Activated B cell treated with CpG ODN at 0.5 μM for 24 hours (primary cell): ENCODE measurements at places on chromosomes 5 and 9. TPM values are rescaled to one million over a fixed set of nuclear protein-coding genes. Genes with fewer than 3 reads are reported as not detected.

GRCh38 chr5:149411738-149412519 is 32.8 kb upstream of the IL17B start:
- H3K4me1 ChIP-seq = no peaks in the 10 kb centered on the region
- H3K27me3 ChIP-seq = peaks cover 4% of the 10 kb centered on the region
- H3K4me3 ChIP-seq = no peak overlapping the region

DNA sequence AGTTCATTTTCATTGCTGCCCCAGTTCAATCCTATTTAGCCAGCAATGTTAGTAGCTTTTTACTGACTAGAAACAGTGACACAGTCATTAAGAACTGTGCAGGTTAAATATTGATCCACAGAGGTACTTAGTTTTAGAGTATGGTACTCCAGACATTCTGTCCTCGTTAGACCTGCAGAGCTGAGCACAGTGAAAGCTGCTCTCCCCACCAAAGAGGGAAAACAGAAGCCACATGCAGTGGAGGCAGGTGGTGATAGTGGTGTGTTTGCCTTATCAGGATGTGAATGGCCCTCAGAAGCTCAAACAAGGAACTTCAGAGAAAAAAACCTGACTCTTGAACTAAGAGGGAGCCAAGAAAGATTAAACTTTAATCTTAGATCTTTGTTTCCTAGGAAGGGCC is 75.5 kb downstream of the UNC13B start:
- no peak overlapping the region for H3K4me3 ChIP-seq
- no peak for DNase-seq
- peaks cover 3% of the 10 kb centered on the region for H3K27me3 ChIP-seq
- no peak overlapping the region for H3K27ac ChIP-seq
- H3K36me3 ChIP-seq = no peaks in the 10 kb centered on the region
- no peaks in the 10 kb centered on the region for H3K4me1 ChIP-seq

- peaks cover 3% of the 10 kb centered on the region for H3K27me3 ChIP-seq
- no peak for DNase-seq
- no peak overlapping the region for H3K4me3 ChIP-seq
Observed at GRCh38 chr5:135964670-135965320, 10.0 kb upstream of the LECT2 start.

DNA sequence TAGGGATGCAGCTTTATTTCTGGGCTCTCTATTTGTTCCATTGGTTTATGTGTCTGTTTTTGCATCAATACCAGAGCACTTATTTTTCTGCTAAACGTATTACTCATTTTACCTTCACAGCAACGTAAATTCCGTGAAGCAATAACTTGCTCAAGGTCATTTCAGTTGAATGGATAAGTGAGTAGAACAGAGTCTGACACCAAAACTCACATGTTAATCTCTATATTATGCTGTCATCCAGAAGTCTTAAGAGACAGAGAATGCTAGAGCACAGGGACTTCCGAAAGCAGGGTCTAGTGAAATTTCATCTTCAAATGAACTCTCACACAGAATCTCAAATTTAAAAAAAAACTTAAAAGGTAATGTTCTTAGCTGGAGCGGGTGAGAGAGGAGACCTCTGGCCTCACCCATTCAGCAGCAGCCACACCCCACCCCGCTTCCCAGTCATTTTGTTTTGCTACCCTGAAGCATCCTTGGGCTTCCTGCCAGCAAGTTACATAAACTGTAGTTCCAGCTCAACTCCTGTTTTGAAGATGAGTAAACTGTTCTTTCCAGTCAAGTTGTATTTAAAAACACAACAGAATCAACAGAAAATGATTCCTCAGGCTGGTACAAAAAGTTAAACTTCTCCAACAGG is 69.3 kb downstream of the TRIM36 start:
- peaks cover 15% of the 10 kb centered on the region for H3K27me3 ChIP-seq
- no peak overlapping the region for H3K4me3 ChIP-seq
- no peak for DNase-seq
- no peak overlapping the region for H3K27ac ChIP-seq
- no peaks in the 10 kb centered on the region for H3K4me1 ChIP-seq

GRCh38 chr5:144820278-144820677 is 649.6 kb downstream of the KCTD16 start:
- H3K4me3 ChIP-seq = no peak overlapping the region
- H3K27me3 ChIP-seq = no peaks in the 10 kb centered on the region
- no peaks in the 10 kb centered on the region for H3K36me3 ChIP-seq
- no peak overlapping the region for H3K27ac ChIP-seq
- H3K4me1 ChIP-seq = no peaks in the 10 kb centered on the region

DNA sequence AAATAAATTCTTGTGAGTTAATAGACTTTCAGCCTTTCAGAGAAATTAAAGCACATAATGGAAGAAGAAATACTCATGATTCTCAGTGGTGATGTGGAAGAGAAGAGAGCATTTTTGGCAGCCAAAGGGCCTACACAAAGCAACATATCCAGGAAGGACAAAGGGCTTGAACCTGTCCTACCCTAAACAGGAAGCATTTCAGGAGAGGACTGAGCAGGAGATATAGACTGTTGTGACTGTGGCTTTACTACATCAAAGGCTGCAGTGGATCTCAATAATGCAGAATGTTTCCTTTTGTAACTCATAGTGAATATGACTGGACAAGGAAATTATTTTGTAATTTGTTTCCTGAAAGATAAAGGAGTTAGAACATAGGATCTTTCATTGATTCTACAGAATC is 1.3 kb upstream of the PARP8 start:
- DNase-seq = no peak
- peak overlapping the region; percentile 93 for H3K4me3 ChIP-seq
- no peaks in the 10 kb centered on the region for H3K27me3 ChIP-seq
- peaks cover 32% of the 10 kb centered on the region for H3K4me1 ChIP-seq
- peaks cover 14% of the 10 kb centered on the region for H3K36me3 ChIP-seq

DNA sequence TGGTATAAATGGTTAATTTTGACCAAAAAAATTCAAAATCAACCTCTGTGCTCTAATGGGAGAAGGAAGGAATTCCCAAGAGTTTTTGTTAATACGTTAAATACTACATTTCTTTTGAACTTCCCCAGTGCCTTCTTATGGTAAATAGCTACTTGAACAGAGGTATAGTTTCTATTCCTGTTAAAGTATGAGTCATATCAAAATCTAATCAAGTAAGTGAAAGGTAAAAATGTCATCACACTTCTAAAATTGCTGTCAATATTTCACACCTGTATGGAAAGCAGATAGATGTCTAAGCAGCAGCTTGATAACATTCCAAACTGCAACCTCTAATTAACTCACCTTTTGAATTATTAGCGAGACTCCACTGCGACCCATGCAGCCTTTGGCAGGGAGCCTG is 214.1 kb upstream of the MEF2C start:
- H3K36me3 ChIP-seq = no peaks in the 10 kb centered on the region
- DNase-seq = no peak
- H3K4me3 ChIP-seq = peak overlapping the region; percentile 38
- H3K27me3 ChIP-seq = no peaks in the 10 kb centered on the region

DNA sequence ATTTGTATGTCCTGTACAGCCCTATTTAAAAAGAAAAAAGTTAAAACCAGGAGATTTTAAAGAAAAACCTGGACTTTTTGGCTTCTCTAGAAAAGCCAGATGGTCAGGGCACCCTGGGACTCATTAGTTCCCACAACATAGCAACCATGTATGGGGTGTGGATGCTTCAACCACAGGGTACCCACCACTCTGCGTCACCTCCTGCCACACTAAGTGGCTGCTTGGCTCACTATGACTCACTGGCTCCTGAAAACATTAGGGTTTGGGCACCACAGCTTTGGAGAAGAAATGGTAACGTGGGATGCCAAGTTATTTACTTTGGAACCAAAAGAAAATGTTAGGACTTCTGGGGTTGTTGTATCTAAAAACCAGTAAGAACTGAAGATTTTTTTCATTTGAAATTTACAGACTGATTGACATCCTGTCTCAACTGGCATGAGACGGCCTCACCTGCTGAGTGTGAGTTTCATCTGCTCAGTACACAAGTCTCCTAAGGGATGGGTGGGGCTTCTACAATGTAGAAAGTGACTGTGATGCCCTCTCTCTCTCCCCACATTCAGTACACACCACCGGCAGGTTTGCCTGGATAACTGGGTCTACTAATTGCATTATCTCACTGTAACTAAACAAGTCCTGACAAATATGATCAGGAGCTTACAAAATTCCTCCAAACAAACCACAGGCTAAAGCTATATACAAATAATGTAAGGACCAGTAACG is 103.9 kb downstream of the ESM1 start:
- H3K4me1 ChIP-seq = peaks cover 8% of the 10 kb centered on the region
- H3K27ac ChIP-seq = no peak overlapping the region
- no peak for DNase-seq
- no peak overlapping the region for H3K4me3 ChIP-seq
- peaks cover 60% of the 10 kb centered on the region for H3K27me3 ChIP-seq

DNA sequence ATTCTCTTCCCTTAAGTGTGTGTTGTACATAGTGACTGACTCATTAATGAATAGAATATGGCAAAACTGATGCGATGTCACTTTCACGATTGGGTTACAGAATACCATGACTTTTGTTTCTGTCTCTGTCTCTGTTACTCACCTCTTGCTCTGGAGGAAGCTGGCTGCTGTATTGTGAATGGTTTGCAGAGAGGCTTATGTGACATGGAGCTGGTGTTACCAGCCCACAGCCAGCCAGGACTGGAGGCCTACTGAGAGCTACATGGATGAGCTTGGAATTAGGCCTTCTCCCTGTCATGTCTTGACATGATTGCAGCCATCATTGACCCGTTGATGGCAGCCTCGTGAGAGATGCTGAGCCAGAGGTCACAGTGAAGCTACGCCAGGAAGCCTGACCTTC is 161.9 kb downstream of the TAF11L14 start:
- no peak overlapping the region for H3K4me3 ChIP-seq
- H3K27ac ChIP-seq = no peak overlapping the region
- DNase-seq = no peak

DNA sequence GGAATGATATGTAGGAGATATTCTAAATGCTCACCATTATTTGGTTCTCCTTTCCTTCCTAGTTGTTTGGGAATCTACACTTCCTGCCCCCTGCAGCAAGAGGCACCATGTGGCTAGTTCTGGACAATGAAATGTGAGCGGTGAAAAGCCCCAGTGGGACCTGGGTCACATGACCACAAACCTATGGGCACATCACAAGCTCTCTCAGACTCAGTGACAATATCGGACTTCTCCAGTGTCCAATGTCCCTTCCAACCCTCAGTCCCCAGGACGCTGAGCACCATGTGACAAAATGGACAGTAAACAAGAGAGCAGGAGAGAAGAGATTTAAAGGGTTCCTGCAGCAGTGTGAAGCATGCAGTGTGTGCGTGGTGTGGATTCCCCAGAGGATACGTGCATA is 44.6 kb upstream of the FOXE1 start:
- no peak overlapping the region for H3K4me3 ChIP-seq
- no peak overlapping the region for H3K27ac ChIP-seq
- H3K36me3 ChIP-seq = no peaks in the 10 kb centered on the region
- H3K4me1 ChIP-seq = peaks cover 4% of the 10 kb centered on the region
- no peak for DNase-seq
- peaks cover 20% of the 10 kb centered on the region for H3K27me3 ChIP-seq

PCDHA7 gene
- total RNA-seq = not detected in 2 replicates

QRFP gene
- not detected in 2 replicates for total RNA-seq

ORM2 gene
- total RNA-seq = not detected in 2 replicates

MAMDC2 gene
- total RNA-seq = not detected in 2 replicates
